ENCODE measurements at places on chromosomes 3 and 15.

GRCh38 chr15:58556028-58556361, 124.2 kb downstream of the LIPC start:
- no peak for DNase-seq

DNA sequence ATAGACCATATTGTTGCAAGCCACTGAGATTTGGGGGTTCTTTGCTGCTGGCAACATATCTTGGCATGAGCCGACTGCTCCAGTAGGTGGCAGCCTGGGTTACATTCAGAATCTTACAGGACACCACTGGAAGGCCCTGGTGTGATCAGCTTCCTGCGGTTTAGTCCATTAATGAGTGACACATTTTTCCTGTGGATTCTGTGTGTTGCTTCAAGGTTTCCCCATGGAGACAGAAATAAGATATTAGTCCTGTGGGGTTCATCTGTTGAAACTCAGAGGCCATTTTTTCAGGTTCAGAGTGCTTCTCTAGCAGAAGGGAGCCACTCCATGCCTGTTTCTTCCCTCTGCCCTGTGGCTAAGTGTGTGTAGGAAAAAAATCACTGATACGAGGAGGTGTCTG, 116.2 kb downstream of the MFSD1 start:
- DNase-seq: peak; percentile 18

DNA sequence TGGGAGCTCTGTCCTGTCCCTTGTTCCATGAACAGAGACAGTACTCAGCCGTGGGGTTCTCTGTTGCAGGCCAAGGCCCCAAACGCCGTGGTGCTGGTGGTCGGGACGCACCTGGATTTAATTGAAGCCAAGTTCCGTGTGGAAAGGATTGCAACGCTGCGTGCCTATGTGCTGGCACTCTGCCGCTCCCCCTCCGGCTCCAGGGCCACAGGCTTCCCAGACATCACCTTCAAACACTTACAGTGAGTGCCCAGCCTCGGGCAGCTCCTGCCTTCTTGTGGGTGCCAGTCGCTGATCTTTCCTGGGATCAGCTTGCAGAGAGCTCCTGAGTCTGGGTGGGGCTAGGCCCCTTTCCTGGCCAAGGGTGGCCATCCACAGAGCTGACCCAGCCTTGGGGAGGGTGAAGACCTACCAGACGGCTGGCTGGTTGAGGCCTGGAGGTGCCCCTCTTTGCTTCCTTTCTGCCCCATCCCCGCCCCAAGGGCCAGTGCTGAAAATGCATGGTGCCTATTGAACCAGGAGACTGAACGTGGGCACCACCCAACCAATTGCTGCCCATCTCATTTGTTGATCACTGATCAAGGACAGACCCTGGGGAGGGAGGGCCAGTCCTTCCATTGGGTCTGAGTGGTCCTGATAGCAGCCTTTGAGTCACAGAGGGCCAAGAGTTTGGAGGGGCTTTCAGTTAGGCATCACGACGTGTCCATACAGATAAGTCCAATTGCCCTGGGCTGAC, 106.9 kb downstream of the LRRK1 start:
- no peak for DNase-seq

DNA sequence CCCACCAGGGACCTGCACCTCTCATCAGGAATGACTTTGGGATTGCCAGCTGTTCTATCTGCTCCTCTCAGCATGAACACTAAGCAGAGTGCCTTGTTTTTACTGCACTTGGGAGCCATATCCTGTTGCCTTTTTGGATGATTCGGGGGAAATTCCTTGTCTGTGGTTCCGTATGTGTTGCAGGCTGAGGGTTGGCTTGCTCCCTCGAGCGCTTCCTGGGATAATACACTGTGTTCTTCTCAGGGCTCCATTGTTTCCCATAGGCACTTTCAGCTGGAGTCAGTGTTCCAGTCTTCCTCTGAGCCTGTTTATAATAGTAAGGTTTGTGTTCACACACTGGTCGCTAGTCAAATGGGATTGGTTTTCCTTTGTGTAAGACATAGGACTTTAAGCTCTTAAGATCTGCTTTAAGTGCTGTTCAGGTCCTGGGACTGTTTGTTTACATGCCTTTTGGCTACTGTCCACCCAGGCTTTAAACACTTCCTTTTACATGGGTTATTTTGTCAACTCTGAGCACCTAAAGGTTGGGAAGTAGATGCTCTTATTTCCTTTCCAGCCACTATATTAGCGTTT, 23.4 kb downstream of the BOC start:
- no peak for DNase-seq

- DNase-seq: peak; percentile 28
Observed at GRCh38 chr15:65954289-65954741, 85.0 kb downstream of the RAB11A start.

DNA sequence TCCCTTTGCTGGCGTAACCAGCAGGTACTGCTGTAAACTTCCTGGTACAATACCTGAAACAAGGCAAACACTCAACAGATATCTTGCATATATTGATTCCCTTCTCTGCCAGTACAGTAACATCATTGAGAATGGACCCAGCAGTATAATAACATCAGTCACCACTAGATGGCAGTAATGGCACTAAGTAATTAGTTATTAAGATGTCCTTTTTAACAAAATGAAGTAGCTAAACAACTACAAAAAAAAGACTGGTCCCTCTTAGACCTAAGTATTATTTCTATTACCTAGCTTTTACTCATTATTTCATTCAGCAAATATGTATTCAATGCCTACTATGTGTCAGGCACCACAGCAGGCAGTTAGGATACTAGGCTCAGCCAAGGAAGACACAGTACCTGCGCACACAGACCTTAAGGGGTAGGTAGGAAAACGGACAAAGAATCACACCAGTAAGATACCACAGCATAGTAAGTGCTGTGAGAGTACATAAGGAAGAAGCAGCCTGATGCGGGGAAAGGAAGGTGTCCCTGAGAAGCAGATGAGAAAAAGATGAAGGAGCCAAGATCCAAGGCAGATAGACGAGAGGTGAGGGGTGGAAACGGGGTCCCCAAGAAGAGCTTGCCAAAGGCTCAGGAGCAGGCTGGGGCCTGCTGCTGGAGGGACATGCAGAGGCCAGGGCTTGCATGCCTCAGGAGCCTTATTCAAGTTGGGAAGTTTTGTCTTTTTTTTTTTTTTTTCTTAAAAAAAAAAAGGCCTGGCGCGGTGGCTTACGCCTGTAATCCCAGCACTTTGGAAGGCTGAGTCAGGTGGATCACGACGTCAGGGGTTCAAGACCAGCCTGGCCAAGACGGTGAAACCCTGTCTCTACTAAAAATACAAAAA, 102.7 kb upstream of the CHD2 start:
- DNase-seq: peak; percentile 58

GRCh38 chr3:37058117-37058516, 64.8 kb downstream of the MLH1 start:
- no peak for DNase-seq

DNA sequence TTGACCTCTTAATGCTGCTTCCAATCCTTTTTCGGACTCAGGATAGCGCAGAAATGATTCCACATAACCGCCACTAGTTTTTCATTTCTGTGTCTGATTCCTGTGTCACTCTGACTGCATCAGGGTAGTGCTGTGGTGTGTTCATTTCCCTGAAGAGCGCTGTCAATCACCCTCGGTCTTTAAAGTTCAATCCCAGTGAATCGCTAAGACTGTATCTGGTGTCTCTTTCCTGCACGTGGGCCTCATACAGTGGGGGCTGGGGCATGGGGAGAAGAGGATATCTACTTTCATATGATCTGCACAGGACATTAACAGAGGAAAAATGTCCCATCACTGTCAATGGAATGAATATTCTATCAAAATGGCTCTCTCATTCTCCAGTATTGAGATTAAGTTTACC, 32.9 kb upstream of the BNIP2 start:
- DNase-seq: no peak

DNA sequence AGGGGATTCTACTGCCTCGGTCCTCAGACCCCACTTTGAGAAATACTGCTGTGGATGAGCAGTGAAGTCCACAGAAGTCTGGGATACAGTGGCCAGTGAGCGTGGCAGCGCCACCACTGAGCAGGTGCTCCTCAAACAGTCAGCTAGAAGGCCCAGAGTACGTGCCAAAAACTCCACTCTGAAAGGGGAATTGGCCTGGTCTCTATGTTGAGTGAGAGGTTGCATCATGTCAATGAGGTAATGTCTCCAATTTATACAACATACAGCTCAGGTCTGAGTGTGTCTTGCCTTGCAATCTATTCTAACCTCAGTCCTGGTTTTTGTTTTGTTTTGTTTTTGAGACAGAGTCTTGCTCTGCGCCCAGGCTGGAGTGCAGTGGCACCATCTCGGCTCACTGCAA, 53.3 kb upstream of the ETV5 start:
- DNase-seq: no peak

DNA sequence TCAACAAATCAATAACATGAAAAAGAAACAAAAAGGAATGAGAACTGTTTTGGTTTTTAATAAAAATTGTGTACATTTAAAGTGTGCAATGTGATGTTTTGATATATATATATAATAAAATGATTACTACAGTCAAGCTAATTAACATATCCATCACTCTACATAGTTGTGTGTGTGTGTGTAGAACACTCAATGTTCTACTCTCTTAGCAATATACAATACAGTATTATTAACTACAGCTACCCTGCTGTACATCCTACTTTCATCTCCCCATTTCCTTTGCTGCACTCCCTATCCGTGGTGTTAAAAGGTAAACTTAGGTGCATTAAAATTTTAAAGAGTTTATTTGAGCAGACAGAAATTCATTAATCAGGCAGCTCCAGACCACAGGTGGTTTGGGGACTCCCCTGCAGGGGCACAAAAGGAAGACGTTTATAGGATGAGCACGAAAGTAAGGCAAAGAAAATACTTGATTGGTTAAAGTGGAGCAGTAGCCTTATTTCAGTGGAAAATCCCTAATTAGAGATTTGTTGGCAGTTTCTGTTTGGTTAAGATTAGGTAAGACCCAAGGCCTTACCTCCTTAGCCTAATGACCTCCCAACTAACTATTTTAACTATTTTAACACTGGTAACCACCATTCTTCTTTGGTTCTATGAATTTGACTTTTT, 61.8 kb upstream of the SNRK start:
- no peak for DNase-seq

DNA sequence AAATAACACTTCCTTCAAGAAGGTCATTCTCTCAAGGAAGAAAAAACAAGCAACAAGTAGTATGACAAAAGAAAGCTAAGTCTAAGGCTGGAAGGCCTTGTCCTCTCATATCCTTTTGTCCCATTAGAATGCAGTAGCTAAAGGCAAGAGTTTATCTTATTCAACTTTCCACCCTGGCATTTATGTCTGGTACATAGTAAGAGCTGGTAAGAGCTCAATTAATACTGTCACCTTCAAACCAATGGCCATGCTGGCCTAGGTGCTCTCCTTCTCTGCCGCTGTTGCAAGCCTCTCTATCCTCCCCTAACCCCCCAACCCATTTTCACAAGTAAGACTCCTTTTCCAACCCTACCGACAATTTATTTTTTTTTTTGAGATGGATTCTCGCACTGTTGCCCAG, 81.9 kb downstream of the LRRFIP2 start:
- DNase-seq: no peak

All from NCI-H2081 treated with DMSO at 0.1 percent for 48 hours (cell line).